Bronchial smooth muscle cell (primary cell): ENCODE measurements at places on chromosomes 11 and 22. TPM values are rescaled to one million over a fixed set of nuclear protein-coding genes. Genes with fewer than 3 reads are reported as not detected.

The PLXNB2 gene
- total RNA-seq, result 127 and 183 TPM in 2 replicates

The PARVG gene
- 0.09 TPM in 1 of 2 replicates, not detected in the other for total RNA-seq

The NEAT1 gene
- total RNA-seq, result 338 and 347 TPM in 2 replicates

The NNMT gene
- 133 and 234 TPM in 2 replicates for total RNA-seq

The SYTL2 gene
- 9.2 and 42.7 TPM in 2 replicates for total RNA-seq

The CFL1 gene
- 769 and 930 TPM in 2 replicates for total RNA-seq
